Smooth muscle cell of the pulmonary artery (primary cell): ENCODE measurements at places on chromosomes 3 and 15. TPM values are rescaled to one million over a fixed set of nuclear protein-coding genes. Genes with fewer than 3 reads are reported as not detected.

GRK7 gene
- total RNA-seq, result not detected in 2 replicates

SCN11A gene
- under 0.01 TPM in 1 of 2 replicates, not detected in the other for total RNA-seq

HRG gene
- total RNA-seq, result not detected in 2 replicates

ARID3B gene
- total RNA-seq, result 2.0 and 2.4 TPM in 2 replicates

B3GALNT1 gene
- 21.2 and 34.3 TPM in 2 replicates for total RNA-seq

EFCC1 gene
- not detected in 2 replicates for total RNA-seq

PRICKLE2 gene
- total RNA-seq, result 31.0 and 35.4 TPM in 2 replicates

MFAP1 gene
- total RNA-seq, result 18.5 and 23.0 TPM in 2 replicates

AHSG gene
- total RNA-seq, result not detected in 2 replicates

WDR49 gene
- total RNA-seq, result 0.07 and 0.56 TPM in 2 replicates

NUP210 gene
- 0.10 and 0.46 TPM in 2 replicates for total RNA-seq
